ENCODE measurements at places on chromosomes 11 and 22.
A peak's percentile ranks its signal among the peaks of the same experiment; 100 is the strongest.

DNA sequence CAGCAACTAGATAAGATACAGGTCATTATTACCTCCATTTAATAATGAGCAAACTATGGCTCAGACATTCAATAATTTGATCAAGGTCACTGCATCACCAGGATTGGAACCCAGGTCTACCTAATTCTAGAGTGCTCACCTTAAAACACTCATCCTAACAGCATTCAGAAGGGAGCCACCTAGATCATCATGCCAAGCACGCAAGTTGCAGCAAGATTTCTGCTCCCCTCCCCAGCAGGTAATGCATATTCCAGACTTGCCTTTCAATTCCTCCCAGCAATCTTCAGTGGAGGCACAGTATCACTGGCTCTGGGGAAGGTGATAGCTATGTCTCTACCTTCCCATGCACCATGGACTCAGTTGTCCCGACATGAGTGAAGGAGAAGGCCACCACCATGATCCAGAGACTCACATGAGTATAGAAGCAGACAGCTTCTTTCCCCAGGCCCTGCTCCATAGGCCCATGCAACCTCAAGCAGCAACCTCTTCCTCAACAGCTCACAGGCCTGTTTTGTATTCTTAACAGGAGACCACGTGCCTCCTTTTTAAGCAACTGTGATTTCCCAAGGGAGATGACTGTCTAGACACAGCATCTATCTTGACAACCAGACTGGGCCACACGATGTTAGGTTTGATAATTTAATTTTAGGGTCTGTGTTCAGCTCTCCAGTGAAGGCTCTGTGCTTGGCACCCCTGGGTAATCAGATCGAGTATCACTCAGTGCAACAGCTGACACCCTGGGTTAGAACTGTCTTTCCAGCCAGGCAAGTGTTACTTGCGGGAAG is 36.4 kb downstream of the RAB30 start:
- DNase-seq: no peak

DNA sequence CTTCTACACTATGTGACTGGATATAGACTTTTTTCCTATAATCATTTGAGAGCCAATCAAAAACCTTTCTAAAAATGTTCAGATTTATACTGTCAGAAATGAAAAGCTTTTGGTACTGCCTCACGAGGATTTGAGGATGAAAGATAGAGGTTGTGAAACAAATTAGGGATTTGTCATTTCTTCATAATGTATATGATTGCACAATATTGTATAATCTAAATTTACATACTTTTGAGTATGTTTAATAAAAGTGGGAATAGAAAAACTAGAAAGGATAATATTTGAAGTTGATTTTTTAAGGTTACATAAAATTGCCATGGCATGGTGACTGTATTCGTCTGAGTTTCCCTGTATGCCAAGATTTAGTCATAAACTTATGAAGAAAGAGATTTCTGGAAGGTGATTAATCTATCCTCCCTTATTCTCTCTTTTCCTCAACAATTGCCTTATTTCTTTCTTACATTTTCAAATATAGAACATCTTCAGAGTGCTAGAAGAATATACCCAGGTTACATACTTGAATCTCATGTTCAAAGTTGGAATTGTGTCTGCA is 56.2 kb downstream of the CASP12 start:
- no peak for DNase-seq

DNA sequence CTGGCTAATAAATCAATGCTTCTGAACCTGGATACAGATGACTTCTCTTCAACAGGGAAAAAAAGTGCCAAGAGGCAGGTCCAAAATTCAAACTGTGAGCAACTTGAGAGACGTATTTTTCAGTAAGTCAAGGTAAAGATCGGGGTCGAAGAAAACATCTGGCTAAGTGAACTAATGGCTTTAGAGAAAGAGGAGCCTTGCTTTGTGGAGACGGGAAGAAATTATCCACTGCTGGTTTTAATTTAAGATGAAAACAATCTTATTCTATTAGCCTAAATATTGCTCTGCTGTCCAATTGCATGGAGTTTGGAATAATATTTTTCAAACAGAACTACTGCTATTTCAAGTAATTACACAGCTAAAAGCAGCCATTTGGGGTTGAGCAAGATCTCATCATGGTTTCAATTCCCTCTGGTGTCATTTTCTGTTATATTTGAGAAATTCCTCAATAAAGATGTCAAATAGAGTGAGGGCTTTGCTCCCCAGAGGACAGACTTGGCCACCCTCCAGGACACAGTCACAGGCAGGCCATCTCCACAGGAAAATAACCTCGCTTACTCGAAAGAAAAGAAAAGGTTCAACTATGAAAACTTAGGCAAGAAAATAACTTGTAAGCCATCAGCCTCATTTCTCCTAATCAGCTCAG is 29.8 kb downstream of the SCUBE1 start:
- DNase-seq: no peak

GRCh38 chr22:30821863-30822215 is 127.2 kb downstream of the OSBP2 start:
- DNase-seq: no peak

DNA sequence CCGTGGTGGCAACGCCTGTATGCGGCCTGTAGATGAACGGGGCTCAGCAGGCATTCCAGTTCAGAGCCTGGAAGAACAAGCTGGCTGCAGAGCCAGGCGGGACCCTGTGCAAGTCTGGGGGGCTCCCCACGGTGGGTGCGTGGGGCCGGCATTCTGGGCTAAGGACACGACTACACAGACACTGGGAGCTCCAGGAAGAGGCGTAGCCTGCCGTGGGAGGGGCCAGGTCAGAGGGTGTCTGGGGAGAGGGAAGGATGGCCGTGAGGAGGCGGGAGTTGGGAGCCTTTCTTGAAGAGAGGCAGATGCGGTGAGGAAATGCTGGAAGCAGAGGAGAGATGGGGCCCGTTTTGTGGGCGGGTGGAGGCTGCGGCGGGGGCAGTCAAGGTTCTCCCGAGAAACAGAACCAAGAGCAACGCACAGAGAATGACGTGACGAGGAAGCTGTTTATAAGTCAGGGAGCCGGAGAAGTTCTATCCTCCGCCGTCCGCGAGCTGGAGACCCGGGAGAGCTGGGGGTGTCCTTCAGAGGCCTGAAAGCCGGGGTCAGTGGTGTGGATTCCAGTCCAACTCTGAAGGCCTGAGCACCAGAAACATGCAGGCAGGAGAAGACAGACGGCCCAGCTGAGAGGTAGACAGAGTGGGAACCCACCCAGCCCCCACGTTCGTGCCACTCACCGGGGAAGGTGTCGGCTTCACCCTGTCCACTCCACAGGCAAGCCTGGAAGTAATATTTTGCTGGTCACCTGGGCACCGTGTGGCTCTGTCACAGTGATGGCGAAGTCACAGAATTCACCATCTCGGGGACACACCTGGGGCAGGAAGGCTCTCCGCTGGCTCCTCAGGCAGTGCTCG is 529.6 kb downstream of the BRD1 start:
- DNase-seq: no peak

DNA sequence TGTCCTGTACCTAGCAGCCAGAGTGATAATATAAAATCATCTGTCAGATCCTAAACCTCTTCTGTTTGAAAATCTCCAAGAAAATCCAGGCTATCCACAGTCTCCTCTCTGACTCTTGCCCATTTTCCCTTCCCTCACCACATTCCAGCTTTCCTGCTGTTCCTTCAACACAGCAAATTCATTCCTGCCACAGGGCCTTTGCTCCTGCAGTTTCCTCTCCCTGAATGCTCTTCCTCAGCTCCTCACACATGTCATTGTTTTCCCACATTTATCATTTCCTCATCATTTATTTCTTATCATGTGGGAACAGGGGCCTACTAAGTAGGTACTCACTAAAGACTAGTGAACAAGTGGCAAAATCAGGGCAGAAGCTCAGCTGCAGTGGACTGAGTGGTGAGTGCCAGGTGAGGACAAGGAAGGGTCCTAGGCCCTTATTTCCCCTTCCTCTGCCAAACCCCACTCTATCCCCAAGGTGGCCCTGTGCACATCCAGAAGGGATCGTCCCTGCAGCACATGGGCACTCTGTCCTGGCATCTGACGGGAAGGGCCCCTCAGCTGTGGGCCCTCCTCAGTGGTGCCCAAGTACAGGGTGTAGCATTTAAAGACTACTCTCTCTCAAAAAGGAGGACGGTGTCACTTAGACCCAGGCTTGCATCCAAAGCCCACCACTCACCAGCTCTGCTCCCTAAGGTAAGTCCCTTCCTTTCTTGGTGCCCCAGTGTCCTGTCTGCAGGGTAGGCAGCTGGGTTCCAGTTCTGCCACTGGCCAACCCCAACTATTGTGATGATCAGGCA is 2.0 kb downstream of the LRRC32 start:
- no peak for DNase-seq

DNA sequence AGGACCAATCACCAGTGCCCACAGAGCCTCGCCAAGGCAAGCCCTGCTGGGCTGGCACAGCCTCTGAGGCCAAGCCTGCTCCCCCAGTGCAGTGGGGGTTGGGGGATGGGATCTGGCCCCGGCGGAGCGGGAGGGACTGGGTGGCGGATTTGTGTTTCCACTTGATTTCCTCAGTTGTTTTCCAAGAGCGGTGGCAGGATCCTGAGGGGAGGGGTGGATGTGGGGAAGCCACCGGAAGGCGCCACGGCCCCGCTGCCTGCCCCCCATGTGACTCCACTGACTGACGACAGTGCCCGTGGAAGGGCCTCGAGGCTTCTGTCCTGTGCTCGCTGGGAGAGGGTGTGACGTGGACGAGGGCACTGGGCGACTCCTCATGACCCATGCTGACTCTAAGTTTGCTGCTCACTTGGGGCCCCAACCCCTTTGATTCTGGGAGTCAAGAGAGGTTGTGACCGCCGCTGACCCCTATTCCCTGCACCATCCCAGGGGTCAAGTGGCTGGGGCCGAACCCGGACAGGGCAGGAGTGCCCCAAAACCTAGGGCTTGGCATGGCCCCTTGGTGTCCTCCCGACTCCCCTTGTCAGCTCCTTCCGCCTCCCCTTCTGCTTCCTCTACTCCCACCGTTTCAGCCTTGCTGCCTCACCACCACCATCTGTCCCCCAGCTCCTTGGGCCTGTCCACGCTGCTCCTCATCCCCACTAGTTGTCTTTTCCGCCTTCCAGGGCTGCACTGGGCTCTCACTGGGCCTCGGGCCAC is 23.5 kb upstream of the PICK1 start:
- DNase-seq: peak; percentile 60

DNA sequence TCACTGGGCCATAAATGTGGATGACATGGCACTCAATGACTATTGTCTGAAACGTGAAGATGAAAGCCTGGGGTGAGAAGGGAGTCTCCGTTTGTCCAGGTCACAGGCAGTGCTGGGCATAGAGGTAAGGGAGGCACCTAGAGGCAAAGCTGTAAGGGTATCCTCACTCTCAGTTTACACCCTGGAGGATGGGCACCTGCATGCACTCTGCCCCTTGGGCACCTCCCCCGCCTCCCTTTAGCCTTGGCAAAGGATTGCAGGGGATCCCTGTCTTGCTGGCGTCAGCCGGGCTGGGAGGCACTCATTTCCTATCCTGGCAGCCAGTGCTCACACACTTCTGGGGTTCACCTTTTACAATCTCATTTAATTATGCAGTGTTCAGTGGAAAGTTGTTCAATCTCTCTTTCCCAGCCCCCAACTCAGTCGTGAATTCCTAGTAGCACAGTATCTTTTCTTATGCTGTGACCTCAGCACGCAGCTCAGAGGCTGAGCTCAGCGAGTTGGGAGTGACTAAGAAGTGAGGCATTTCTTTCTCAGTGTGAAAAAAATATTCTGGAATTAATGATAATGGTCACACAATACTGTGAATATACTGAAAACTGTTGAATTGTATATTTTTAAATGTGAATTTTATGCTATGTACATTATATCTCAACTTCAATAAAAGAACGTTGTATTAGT is 866.6 kb downstream of the BRD1 start:
- no peak for DNase-seq

DNA sequence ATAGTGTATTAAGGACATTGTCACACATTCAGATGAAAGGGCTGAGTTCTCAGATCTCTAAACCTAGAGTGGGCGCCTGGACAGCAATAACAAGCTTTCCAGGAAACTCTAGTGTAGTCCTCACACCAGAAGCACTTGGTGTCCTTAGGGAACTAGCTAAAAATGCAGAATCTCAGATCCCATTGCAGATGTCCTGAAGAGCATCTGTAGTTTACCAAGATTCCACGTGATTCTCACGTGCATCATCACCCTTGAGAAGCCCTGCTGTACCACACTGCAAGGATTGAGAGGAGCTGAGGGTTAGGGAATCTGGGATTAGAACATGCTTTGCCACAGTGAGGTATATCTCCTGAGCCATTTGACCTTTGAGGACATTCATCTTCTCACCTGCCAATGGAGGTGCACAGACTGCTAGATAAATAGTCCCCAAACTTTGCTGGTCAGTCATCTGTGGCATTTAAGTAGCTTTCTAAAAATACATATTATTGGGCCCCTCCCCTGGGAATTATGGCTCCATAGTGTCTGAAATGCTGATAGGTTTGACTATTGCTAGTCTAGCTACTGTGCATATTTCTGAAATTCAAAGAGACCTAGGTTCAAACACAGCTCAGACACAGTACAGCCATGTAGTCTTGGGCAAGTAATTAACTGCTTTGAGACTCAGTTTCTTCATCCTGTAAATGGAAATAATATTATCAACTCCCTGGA is 1068.9 kb downstream of the OPCML start:
- no peak for DNase-seq

GRCh38 chr11:70057080-70057479 is 21.0 kb upstream of the ANO1 start:
- no peak for DNase-seq

GRCh38 chr11:14418801-14419417 is 59.9 kb upstream of the RRAS2 start:
- no peak for DNase-seq

- DNase-seq: no peak
Measured at GRCh38 chr11:68839911-68840641, 1.6 kb downstream of the CPT1A start.

DNA sequence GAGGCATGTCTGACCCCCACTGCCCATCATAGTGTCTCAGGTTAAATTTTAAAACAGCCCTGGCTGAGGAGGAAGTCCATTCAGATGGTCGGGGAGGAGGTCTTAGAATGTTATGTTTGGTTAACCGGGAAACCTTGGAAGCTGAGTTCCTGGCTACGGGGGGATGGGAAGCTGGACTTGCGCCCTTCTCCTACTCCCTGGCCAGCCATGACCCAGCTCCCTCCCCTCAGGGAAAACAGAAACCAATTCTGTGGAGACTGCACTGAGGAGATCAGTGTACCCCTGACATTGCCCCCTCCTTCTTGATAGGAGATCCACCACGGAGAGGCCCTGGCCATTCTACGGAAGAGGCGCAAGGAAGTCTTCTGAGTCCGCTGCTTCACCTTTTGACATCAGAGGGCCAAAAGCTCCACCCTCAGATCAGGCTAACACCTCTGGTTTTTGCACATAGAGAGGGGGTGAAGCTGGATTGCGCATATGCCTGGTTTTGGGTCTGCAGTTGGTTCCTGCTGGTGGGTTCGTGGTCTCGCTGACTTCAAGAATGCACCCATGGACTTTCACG is 2.7 kb upstream of the KRTAP5-9 start:
- DNase-seq: no peak

DNA sequence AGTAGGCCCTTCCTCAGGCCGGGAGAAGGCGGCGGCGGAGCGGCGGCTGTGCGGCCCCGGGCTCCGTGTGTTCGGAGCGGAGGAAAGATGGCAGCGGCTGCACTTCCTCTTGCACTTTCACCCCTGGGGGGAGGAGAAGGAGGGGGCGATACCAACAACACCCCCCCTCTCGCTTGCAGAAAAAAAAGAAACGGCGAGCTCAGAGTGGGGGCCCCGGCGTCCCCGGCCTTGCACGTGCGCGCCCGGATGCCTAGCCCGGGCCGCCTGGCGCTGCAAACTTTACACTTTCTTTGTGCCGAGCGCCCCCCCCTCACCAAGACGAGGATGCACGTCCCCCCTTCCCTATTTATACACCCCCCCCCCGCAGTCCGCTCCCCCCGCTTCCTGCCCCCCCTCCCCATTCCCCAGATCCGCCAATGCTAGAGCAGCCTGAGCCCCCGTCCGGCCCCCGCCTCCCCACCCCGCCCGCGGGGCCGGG is at the start of gene PATZ1:
PATZ1 (minus strand) TSS at position 92 of the 478 bp plus-strand sequence. CDS start 744 bp downstream, outside the sequence.
- DNase-seq: no peak

- DNase-seq: no peak
Measured at GRCh38 chr22:36936362-36937116, 23.1 kb downstream of the CSF2RB start.
